Stimulated activated CD4-positive, alpha-beta T cell treated with anti-CD3 and anti-CD28 coated beads, Interleukin-15, amount 100 ng/mL, for 1 hour (primary cell): ENCODE measurements at places on chromosomes 1 and 21.

DNA sequence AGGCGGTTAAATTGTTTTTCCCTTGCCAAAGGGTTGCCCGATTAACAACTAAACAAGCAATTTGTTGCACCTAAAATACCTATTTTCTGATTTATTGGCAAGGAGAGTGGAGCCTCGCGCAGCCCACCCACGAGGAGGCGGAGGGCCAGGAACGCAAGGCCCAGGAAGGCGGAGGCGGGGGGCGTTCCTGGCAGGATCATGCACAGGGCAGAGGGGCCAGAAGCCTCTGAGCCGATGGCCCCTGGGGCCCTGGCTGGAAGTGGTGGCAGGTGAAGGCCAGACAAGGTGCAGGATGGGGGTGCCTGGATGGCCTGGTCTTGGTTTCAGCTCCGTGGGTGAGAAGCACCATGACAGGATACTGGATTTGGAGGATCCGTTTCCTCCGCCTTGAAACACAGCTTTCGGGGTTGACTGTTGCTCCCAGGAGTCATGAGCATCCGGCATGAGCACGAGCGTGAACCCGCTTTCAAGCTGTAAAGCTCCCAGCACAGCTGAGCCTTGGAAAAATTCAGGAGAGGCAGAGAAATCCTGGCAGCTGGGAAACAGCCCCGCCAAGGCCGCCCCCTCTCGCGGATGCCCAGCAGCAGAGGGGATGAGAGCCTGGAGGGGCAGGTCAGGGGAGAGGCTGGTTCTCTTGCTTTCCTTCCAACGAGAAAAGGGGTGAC, 35.0 kb downstream of the AJAP1 start:
- DNase-seq, result no peak

- no peak for DNase-seq
Observed at GRCh38 chr1:37672136-37672870, 20.0 kb upstream of the CDCA8 start.

- no peak for DNase-seq
Observed at GRCh38 chr1:21361506-21361905, 71.2 kb upstream of the ECE1 start.

GRCh38 chr1:232983375-232983774, 33.0 kb downstream of the NTPCR start:
- no peak for DNase-seq

- DNase-seq, result no peak
Observed at GRCh38 chr1:69126796-69127195, 440.9 kb upstream of the LRRC7 start.
